Lung (tissue), 17 donors: ENCODE measurements at places on chromosomes 2 and 18. TPM values are rescaled to one million over a fixed set of nuclear protein-coding genes. Genes with fewer than 3 reads are reported as not detected.

TEKT4 gene
- total RNA-seq, result 4.1 TPM

STPG4 gene
- 1.0 TPM for total RNA-seq

PPM1G gene
- total RNA-seq, result 66.0 TPM

MC5R gene
- total RNA-seq, result not detected

NEU2 gene
- not detected for total RNA-seq

LHCGR gene
- total RNA-seq, result 0.26 TPM

L3MBTL4 gene
- 16.3 TPM for total RNA-seq

TGFA gene
- 13.0 TPM for total RNA-seq

ANKRD30B gene
- not detected for total RNA-seq

DNA sequence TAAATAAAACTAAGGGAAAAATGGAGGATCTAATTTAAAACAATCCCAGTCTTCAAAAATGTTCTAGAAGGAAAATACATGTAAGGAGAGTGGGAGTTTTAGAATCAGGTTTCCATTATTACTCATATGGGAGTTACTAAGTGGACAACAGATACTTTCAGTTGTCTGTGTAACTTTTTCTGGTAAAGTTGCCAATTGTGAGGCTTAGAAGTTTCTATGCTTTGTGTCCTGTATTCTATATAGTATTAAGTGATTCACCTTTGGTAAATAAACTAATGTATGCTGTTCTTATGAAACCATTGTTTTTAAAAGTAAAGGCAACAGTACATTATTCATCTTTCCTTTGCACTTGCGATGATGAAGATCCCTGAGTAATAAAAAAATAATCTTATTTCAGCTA lies 274.9 kb downstream of the NR4A2 start:
- no peaks in the 10 kb centered on the region for H3K36me3 ChIP-seq
- no peak overlapping the region for H3K4me3 ChIP-seq
- H3K27me3 ChIP-seq, result no peaks in the 10 kb centered on the region

DNA sequence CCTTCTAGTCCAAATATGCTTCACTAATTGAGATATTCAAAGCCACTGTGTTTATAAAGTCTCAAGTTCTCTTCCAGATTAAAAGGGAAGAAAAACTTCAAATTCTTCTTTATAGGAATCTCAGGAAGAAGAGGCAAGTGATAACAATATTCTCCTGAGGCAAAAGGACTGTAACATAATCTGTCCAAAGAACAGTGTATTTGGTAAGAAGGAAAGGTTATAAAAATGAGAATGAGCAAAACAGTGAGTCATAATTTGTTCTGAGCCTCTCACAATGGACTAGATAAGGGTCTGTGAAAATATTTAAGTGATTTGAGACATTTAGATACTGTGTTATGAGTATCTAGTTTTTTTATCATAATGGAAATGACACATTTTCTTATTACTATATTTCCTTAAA lies 44.3 kb downstream of the SNRPD1 start:
- DNase-seq, result no peak
- H3K4me3 ChIP-seq, result no peak overlapping the region
- no peak overlapping the region for H3K27ac ChIP-seq
- no peaks in the 10 kb centered on the region for H3K27me3 ChIP-seq
- no peaks in the 10 kb centered on the region for H3K4me1 ChIP-seq
- H3K36me3 ChIP-seq, result peaks cover 1% of the 10 kb centered on the region

GRCh38 chr2:108927936-108928659 lies 60.9 kb downstream of the EDAR start:
- no peaks in the 10 kb centered on the region for H3K4me1 ChIP-seq
- no peak overlapping the region for H3K27ac ChIP-seq
- H3K4me3 ChIP-seq, result no peak overlapping the region
- DNase-seq, result peak; percentile 51

GRCh38 chr18:22542406-22542835 lies 124.7 kb upstream of the CTAGE1 start:
- no peak overlapping the region for H3K4me3 ChIP-seq
- no peak for DNase-seq
- H3K4me1 ChIP-seq, result peaks cover 15% of the 10 kb centered on the region
- no peaks in the 10 kb centered on the region for H3K27me3 ChIP-seq
- H3K36me3 ChIP-seq, result no peaks in the 10 kb centered on the region
- H3K27ac ChIP-seq, result no peak overlapping the region

DNA sequence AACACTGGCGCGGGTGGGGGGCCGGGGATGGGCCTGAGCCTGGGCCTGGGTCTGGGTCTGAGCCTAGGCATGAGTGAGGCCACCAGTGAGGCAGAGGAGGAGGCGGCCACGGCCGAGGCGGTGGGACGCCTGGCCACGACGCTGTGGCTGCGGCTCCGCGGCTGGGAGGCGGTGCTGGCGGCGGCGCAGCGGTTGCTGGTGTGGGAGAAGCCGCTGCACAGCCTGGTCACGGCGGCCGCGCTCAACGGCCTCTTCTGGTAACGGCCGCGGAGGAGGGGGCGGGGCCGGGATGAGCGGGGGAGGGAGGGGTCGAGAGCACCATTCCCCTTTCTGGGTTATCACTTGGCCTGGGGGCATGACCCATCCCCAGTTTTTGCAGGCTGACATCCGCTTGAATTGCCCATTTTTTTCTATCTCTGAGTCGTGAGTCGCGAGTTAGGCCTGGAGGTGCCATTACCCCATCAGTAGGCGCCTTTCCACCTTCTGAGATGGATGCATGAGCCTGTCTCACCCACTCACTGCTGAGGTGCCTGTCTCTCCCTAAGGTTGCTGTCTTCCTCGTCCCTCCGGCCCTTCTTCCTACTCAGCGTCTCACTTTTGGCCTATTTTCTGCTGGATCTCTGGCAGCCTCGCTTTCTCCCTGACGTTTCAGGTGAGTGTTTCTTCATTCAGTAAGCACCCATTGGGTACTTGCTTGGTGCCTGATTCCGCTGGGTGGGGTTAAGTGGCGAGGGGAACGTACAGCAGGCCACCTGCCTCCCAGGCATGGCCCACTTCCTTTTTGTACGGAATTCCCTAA lies 501 bp downstream of the RETREG2 start:
- H3K27me3 ChIP-seq, result no peaks in the 10 kb centered on the region
- H3K4me3 ChIP-seq, result peak overlapping the region; percentile 92
- peak overlapping the region; percentile 98 for H3K27ac ChIP-seq
- peaks cover 25% of the 10 kb centered on the region for H3K36me3 ChIP-seq
- peak; percentile 40 for DNase-seq
- H3K4me1 ChIP-seq, result peaks cover 3% of the 10 kb centered on the region

GRCh38 chr2:157327621-157328500 lies 2.2 kb upstream of the ERMN start:
- DNase-seq, result peak; percentile 85
- no peaks in the 10 kb centered on the region for H3K27me3 ChIP-seq
- no peaks in the 10 kb centered on the region for H3K4me1 ChIP-seq
- H3K27ac ChIP-seq, result no peak overlapping the region
- H3K36me3 ChIP-seq, result no peaks in the 10 kb centered on the region
- H3K4me3 ChIP-seq, result no peak overlapping the region

DNA sequence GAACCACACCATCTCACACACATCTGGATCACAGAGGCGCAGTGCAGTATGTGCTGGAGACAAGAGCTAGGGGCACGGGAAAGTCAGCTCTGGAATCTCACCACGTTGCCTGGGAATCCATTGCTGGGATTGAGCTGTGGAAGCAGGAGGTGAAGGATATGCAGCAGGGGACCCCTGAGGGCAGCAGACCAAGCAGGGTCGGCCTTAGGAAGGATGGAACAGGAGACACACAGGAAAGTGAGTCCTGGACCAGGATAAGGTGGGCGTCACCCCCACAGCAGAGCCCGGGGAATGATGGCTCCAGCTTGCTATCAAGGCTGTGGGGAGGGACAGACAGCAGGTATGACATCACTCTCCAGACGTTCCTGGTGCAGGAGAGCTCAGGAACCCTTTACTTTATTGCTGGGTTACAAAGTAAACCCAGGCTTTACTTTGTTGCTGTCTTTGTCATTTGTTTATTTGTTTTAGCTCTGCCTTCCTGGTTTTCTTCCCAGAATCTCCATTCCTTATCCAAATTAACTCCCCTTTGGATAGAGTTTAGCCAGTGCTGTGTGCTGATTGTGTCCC lies 329.8 kb upstream of the MYT1L start:
- H3K27me3 ChIP-seq, result no peaks in the 10 kb centered on the region
- DNase-seq, result no peak
- no peak overlapping the region for H3K27ac ChIP-seq
- no peaks in the 10 kb centered on the region for H3K36me3 ChIP-seq
- H3K4me1 ChIP-seq, result peaks cover 8% of the 10 kb centered on the region
- no peak overlapping the region for H3K4me3 ChIP-seq
